ENCODE measurements at places on chromosomes 11 and 22.

- DNase-seq, result no peak
Observed at GRCh38 chr11:14551380-14551779, 31.2 kb upstream of the PSMA1 start.

DNA sequence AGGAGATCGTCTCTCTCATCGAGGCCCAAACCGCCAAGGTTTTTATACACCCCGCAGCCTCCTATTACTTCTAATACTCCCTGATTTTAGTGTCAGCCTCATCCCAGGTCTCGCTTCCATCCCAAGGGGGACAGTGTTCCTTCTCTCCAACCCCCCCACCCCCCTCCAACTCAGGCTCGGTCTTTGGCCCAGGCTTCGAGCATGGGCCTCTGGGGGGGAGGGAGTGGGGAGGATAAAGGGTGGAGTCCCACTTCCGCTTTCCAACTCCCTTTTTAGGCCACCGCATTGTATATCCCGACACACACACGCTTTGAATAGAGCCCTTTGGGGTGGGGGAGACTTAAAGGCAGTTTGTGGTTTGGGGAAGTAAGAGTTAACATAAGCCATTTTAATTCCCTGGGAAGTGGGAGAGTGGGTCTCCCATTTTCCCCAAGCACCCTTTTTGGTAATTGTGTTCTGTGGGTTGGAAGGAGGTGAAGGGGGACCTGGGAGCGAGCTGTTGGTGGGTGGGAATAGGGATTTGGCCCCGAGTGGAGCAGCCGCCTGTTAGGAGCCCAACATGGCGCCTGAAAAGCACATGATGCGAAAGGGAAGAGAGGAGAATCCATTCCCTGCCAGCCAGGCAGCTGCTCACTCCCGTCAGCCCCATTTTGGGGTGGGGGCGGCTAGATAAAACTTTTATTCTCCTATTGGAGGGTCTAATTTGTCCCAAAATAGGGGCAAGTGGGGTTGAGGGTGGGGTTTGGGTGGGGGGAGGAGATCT, 844 bp downstream of the PCF11 start:
- DNase-seq, result peak; percentile 40

GRCh38 chr11:74780248-74781005, 31.8 kb downstream of the RNF169 start:
- DNase-seq, result no peak

- peak; percentile 25 for DNase-seq
Observed at GRCh38 chr11:110173811-110174644, 80.8 kb downstream of the ZC3H12C start.

DNA sequence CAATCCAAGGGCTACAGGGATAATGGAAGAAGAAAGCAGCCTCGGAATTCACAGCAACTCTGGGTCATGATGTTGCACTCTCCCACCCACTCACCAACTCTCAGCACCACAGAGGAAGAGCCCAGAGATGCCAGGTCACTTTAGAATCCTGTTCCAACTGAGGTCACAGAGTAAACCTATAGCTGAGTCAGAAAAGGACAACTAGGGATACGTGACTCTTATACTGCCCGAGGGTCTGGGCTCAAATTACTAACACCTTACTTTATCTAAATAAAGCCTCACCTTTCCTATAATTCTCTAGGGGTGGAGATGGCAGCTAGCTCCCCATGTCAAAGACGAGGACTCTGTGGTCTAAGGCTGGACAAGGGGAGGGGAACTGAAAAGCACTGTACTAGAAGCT, 24.6 kb downstream of the IL18BP start:
- no peak for DNase-seq

DNA sequence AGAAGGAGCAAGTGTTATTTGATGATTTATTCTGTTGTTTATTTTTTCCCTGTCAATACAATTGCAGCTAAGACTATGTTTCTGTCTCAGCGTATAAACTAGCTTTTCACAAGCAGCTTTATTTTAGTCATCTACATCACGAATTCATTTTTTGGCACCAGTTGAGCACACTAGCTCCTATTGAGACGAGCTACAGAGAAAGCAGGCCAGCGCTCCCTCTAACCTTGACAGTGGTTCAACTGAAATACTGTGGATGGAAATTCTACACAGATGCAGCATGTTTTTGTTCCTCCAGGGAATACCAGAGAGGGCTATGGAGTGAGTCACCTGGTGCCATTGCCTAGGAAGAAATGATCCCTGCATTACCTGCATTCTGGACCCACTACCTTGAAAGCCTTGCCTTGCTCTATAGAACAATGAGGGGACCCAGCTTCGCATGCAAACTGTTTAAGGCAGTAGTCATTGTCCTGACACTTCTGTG, 108.2 kb upstream of the ARHGAP42 start:
- DNase-seq, result no peak

- DNase-seq, result peak; percentile 63
Observed at GRCh38 chr11:119320776-119321524, 4.0 kb upstream of the MCAM start.

GRCh38 chr11:10426475-10426874, 28.6 kb upstream of the AMPD3 start:
- DNase-seq, result no peak

GRCh38 chr11:109480251-109480650, 58.3 kb downstream of the C11orf87 start:
- DNase-seq, result no peak

DNA sequence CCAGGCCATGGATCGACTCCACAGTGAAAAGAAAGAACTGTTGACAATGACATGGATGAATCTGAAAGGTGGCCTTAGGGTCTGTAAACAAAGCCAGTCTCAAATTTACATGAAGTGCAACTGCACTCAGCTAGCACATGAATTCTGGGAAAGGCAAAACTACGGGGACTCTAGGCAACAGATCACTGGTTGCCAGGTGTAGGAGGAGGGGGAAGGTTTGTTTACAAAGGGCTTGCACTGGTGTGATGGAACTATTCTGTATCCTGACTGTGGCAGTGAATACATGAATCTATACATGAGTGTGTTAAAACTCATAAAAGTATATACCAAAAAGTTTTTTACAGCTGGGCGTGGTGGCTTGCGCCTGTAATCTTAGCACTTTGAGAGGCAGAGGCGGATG, 27.3 kb downstream of the ALX4 start:
- DNase-seq, result no peak

- DNase-seq, result no peak
Observed at GRCh38 chr22:39493759-39494158, 8.3 kb upstream of the MIEF1 start.

GRCh38 chr22:23029521-23030228, 40.6 kb upstream of the GNAZ start:
- DNase-seq, result no peak

- no peak for DNase-seq
Observed at GRCh38 chr11:122158171-122158570, 42.2 kb upstream of the BLID start.

GRCh38 chr22:47775686-47776085, 1013.2 kb downstream of the TBC1D22A start:
- no peak for DNase-seq

DNA sequence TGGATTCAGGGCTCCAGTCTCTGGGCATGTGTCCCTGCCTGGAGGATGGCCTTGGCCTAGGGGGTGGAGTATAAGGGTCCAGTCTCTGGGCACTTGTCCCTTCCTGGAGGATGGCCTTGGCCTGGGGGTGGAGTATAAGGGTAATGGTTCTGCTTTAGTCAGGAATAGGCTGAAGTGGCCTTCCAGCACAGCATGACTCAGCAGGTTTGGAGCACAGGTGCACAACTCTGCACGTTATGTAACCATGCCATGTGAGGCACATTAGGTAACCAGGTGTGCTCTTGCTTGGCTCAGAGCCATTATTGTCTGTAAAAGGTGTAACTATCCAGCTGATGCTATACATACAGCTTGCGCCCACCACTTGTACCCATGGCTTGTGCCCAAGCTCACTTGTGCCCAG, 48.4 kb upstream of the POLD3 start:
- DNase-seq, result no peak

DNA sequence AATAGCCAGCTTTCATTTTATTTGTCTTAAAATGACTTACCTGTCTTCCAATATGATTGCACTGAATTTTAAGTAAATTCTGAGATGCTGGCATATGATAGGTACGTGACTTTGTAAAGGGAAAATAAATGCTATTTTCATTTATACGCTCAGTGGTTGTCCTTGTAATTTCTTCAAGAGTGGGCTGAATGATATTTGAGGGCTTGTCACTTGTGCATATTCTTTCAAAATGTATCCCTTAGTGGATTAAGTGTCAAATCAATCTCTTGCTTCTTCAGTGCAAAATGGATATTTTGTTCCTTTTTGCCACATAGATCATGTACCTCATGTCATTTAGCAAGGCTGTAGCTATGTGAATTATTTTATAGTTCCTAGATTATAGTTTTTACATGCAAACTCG, 56.9 kb downstream of the GAS2 start:
- no peak for DNase-seq

DNA sequence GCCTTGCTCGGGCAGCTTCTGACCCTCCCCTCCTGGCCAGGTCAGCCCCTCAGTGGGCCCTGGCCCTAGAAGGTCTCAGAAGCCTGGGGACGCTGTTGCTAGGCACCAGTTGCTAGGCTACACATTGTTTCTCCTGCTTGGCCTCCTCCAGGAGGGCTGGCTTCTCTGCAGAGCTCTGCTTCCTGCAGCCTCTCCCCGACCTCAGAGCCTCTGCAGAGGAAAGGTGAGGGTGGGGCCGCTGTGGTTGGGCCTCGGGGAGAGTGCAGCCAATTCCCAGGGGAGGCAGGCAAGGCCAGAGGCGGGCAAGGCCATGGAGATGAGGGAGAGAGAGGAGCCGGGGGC, 27.6 kb upstream of the LRRC10B start:
- no peak for DNase-seq

DNA sequence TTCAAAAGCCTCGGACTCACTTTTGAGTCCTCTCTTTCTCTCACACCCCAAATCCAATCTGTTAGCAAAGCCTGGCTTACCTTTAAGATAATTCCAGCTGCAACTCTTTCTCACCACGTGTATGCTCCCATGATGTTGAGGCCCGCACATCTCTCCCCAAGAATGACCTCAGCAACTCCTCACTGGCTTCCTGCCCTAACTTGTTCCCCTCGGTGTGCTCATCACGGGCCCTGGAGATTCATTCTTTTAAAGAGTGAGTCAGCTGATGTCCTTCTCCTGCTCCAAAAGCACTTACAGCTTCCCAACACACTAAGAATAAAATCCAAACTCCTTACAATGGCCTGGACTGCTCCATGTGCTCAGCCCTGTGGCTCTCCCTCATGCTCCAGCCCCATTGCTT, 1041.3 kb downstream of the OPCML start:
- DNase-seq, result no peak

DNA sequence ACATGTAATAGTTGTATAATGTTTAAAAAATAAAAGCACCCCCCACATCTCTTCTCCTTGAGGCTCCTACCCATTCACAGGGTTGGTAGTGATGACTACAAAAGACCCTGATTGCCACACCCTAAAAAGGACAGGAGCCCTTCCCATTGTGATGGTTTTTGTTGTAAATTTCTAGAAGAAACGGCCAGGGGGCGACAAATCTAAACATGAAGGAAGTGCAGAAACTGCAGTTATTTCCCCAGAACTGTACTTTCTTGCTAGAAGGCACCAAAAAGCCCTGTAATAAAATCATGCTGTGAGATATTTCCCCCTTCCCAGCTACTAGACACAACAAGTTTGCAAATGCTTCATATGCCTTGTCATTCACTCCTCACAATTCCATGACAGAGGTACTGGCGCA, 10.8 kb downstream of the PRR5L start:
- no peak for DNase-seq

DNA sequence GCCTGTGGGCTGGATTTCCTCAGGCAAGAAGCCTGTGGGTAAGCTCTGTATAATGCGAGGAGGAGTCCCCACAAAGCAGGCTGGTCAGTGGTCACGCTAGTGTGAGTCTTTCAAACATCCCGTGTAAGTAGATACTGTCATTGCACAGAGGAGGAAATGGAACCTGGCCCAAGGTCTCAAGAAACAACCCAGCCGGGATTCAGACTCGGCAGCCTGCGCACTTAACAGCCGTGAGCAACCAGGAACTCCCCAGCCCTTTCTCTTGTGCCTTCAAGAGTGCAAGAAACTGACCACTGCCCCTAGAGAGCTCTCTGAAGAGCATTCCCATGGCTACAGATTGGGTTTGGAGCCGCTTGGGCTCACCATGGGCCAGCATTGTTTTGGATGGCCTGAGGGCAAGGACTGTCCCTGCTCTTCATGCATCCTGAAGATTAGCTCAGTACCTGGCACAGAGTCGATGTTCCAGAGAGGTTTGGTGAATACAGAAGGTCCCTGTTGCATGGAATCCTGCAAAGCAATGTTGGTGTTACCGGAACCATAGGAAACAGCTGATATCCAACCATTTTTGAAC, 6.0 kb downstream of the MPST start:
- DNase-seq, result no peak

DNA sequence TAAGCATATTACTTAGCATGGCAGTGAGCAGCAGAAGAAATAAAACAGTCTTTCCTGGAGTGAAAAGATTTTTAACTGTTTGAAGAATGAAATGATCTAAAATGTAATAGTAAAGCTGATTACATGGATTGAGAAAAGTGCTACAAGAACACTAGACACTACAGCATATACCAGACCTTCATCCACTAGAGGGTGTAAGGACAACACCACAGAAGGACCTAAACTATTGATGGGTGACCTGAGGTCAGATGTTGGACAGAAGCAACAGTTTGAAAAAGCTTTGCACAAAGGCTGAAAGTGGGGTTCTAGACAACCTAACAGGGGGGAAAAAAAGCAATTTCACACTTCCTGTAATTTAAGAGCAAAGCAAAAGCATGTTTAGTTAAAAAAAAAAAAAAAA, 97.7 kb downstream of the RBFOX2 start:
- no peak for DNase-seq

- no peak for DNase-seq
Observed at GRCh38 chr22:22893891-22894739, 6.5 kb downstream of the IGLL5 start.

- no peak for DNase-seq
Observed at GRCh38 chr11:107856981-107857517, 1.5 kb downstream of the SLC35F2 start.

Measured in activated T-helper 1 cell treated with anti-CD3 and anti-CD28 coated beads, Interleukin-12 subunit alpha, Interleukin-12 subunit beta, Interleukin-2, Interleukin-4 antibody, amounts not matched to agents 30 ng/mL and 10 ng/mL and 1 ng/mL, durations not matched to agents 14 hours and 24 hours and 36 hours (primary cell).